ENCODE measurements at places on chromosomes 16 and 17.

DNA sequence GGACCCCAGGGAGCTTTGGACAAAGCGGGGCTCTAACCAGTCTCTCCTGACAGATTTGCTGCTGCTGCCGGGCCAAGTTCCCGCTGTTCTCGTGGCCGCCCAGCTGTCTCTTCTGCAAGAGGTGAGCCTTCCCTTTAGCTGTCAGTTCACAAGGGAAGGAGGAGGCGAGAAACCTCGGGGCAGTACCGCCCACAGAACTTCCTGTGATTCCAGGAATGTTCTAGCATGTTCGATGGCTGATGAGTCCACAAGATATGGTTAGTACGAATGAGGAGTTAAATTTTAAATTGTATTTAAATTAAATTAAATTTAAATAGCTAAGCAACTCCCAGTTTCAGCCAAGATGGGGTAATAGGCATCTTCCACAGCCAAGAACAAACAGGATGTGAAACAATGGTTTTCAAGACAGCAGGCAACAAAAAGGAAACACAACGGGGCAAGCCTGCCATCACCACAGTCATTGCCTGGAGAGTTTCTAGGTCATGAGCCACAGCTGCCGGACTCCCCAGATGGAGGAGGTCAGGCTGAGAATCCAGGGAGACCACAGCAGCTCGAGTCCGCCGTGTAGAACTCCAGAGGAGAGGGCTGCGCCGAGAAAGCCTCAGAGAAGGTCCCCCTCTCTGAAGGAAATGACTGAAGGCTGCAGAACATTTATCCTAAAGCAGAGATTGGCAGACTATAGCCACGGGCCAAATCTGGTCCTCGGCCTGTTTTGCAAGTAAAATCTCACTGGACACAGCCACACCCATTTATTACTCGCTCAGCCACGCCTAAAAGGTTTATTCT lies 9.5 kb upstream of the TCF25 start:
- no peak for DNase-seq

GRCh38 chr16:11020792-11021551 lies 76.6 kb downstream of the CLEC16A start:
- DNase-seq = no peak

DNA sequence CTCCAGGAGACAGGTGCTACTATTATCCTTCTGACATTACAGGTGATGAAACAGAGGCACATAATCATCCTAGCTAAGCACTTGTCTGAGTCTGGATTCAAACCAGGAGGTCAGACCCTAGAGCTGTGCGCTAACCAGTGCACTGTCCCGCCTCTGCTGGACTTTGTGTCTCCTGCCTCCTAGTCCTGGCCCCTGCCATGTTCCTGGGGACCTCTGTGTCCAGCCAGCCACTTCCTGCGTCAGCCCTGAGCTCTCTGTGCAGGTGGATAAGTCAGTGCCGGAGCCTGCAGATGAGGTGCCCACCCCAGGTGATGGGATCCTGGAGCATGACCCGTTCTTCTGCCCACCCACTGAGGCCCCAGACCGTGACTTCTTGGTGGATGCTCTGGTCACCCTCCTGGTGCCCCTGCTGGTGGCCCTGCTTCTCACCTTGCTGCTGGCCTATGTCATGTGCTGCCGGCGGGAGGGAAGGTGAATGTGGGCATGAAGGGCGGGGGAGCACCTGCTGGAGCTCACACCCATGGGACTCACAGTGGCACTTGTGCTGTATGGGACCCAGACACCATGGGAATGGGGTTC lies 4.2 kb downstream of the SGCA start:
- no peak for DNase-seq

GRCh38 chr17:21242026-21242697 lies 11.0 kb downstream of the NATD1 start:
- DNase-seq = no peak

DNA sequence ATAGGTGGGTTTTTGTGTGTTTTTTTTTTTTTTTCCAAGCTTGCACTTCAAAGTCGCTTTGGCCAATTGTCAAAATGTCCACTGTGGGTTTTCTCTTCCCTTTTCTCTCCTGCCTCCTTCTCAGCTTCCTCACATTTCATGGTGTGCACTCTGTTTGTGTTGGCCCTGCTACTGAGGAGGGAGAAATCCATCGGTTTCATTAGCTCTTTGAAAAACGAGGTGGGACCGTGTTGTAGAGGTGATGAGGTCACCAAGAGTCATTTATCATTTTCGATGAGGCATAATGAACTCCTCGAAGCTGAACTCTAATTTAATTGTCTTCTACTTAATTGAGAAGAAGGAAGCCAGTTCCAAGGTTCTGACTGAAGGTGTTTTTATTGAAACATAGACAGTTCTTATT lies 174.4 kb upstream of the TOX3 start:
- DNase-seq = no peak

DNA sequence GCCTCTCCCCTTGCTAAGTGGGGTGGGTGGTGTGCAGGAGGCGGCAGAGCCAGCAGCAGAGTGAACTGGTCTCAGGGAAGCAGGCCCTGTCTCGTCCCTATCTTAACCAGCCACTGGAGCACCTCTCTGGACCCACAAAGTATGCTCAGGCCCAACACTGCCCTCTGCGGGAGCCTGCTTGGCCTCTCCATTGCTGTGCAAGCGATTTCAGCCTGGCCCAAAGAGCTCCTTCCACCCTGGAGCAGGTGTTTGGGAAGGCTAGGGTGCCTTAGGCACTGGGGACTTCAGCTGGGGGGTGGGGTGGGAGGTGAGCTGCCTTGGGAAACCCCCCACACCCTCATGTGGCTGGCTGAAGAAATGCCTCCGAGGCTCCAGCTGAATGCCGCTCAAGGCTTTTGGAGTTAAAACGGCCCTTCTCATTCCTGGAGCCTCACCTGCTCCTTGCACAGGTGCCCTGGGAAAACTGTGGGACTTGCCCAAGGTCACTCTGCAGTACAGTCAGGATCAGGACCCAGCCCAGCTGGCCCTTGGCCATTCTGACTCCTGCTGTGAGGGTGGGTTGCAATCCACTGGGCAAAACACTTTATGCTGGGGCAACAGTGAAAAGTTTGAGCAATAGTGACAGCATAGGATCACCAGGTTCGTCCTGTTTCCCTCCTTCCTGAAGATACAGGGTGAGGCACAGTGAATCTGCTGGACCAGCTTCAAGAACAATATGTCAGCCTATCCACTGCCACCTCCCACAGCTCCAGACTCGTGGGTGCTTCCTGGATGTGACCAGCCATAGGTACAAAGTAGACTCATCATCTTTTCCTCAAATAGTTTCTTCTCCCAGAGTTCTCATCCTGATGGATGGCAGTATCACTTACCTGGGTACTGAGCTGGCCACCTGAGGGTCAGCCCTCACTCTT lies 5.9 kb upstream of the UBE2O start:
- DNase-seq = peak; percentile 80

GRCh38 chr17:15917438-15918027 lies 27.4 kb upstream of the ADORA2B start:
- no peak for DNase-seq

GRCh38 chr17:72735592-72735991 lies 356.9 kb downstream of the SLC39A11 start:
- DNase-seq = no peak

DNA sequence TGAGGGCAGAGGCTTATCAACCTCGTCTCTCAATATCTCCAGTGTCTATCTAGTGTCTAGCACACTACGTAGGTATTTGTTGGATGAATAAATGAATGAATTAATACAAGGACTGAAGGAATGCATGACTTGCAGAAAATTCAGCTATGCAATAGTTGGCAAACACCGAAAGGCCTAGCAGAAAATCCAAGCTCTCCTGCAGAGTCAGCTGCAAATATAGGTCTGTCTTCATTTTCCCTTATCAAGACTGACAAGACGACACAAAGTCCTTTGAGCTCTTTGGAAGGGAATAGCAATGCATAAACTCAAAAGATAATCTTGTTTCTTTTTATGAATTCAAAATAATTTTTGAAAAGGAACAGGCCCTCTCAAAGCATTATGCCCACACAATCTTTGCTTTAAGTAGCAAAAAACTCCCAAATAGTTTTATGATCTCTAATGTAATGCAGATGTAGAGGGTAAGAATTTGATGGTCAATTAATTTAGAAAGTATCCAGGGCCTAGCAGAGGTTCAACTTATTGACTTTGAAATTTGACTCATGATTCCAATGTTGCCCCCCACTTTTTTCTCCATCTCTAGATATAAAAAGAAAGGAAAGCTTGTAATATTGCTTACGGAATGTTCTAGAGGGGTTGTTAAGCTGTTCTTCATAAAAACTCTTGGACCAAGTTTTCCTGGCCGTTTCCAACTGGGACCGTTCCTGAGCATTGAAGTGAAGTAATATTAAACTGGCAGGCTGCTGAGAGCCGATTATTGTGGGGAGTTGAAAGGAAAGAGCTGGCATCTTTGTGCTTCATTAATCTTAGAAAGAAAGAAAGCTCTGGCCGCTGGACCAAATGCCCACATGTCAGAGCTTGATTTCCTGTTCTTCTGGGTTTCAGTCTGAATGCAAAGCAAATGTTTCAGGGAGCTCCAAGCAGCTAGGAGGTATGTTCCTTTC lies 227.3 kb downstream of the HS3ST3A1 start:
- DNase-seq = no peak

DNA sequence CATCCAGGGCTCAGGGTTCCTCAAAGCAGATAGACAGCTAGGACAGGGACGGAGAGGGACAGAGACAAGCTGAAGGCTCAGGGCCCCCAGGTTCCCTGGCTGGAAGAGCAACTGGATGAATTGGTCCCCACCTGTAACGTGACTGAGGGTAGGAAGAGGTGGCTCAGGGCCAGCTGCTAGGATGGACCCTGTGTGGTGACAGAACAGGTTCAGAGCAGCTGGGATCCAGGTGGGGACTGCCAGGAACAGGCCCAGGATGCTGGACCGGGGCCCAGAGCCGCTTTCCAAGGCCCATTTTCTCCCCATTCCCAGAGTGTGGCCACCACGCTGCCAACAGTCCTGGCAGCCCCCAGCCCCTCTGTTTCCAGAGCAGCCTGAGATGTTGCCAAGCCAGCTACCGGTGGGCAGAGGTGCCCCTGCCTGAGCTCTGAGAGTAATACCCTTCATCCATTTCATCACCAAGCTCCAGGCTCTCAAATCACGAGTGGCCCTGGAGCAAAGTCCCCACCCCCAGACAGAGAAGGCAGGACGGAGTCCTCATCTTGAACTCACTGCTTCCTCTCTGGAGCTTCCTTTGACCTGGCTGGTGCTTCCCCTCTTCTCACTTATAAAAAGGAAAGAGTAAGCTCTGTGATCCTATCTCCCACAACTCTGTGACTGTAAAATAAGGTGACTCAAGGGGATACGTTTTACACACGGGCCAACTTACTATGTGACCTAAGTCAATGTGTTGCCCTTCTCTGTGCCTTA lies 79.6 kb downstream of the TMEM132E start:
- DNase-seq = no peak

- no peak for DNase-seq
Measured at GRCh38 chr16:57725151-57725550, 10.4 kb upstream of the KATNB1 start.

GRCh38 chr17:7403977-7404736 lies at the start of gene TMEM256:
TSS of gene TMEM256 (minus strand) at chr17:7404097. CDS start at chr17:7404084, 13 bp downstream.
- peak; percentile 99 for DNase-seq

DNA sequence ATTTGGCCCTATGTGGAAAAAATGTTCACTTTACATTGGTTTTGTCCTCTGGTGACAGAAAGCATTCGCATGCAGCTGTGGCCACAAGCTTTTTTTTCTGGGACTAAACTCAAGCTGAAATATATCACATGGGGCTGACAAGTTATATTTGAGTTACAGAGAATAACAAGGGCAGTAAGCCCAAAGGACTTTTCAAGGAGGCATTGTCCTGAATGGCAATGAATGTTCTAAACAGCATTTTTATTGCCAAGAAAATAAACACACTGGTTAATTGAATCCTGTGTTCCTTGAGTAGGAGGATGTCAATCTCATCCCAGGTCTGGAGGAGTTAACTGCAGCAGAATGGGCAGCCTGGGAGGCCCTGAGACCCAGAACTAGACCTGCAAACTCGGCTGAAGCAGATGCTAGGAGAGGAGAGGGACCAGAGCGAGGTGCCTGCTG lies 114.5 kb downstream of the COPRS start:
- DNase-seq = no peak

DNA sequence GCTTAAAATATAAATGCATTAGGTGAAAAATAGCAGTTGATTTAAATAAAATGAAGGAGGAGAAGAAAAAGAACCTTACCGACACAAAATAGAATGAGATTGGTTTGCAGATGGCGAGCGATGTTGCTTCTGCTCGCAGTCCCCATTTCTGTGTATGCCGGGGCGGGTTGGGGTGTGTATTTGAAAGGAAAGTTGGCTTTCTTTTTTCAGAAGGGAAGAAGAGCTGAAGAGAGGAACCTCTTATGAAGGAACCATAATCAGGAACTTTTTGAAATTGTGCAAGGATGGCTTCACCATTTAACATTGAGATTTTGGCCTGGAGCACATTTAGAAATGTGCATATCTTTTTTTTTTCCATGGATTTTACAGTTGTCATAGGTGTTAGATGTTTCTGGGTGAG lies at the start of gene IGSF6:
Gene IGSF6 (minus strand): TSS at position 156 of the 400 bp plus-strand sequence. CDS start 10 bp downstream, at position 146.
- DNase-seq = no peak

- no peak for DNase-seq
Measured at GRCh38 chr17:5825717-5826330, 241.5 kb upstream of the NLRP1 start.

DNA sequence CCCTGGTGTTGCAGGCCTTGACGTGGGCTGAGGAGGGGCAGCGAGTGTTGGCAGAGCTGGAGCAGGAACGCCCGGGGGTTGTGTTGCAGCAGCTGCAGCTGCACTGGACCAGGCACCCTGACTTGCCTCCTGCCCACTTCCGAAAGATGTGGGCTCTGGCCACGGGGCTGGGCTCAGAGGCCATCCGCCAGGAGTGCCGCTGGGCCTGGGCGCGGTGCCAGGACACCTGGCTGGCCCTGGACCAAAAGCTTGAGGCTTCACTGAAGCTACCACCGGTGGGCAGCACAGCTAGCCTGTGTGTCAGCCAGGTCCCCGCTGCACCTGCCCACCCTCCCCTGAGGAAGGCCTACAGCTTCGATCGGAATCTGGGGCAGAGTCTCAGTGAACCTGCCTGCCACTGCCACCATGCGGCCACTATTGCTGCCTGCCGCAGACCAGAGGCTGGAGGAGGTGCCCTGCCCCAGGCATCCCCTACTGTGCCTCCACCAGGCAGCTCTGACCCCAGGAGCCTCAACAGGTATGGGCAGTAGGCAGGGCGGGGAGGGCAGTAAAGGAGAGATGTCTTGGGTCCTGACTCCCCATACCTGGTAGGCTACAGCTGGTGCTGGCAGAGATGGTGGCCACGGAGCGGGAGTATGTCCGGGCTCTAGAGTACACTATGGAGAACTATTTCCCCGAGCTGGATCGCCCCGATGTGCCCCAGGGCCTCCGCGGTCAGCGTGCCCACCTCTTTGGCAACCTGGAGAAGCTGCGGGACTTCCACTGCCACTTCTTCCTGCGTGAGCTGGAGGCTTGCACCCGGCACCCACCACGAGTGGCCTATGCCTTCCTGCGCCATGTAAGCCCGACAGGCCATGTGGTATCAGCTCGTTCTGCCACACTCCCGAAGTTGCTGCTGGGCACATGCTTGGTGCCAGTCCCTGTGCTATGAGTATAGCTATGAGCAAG lies 5.6 kb downstream of the PLEKHG4 start:
- DNase-seq = peak; percentile 43
